ENCODE measurements at places on chromosomes 13 and 19.
A peak's percentile ranks its signal among the peaks of the same experiment; 100 is the strongest.

- no peak for DNase-seq
Measured at GRCh38 chr13:101397742-101398141, 18.6 kb downstream of the NALCN start.

DNA sequence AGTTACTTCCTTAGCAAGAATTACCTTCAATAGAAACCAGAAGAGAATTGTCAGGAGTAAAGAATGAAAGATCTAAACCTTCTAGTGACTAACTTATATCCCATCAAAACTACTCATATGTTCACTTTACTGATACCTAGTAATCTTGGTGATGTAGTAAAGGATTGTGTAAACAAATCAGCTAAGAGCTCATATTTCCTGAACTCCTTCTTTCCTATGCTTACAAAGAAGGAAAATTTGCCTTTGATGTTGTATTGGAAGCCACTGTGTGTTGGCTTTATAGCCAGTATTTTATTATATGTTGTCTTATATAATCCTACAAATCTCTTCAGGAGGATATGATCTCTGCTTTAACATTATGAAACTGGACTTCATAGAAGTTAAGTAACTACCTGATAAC lies 671.0 kb downstream of the PCDH9 start:
- DNase-seq, result no peak

GRCh38 chr19:43316591-43317319 lies 36.7 kb upstream of the CD177 start:
- DNase-seq, result peak; percentile 61

- no peak for DNase-seq
Measured at GRCh38 chr19:52211203-52211602, 21.4 kb downstream of the PPP2R1A start.

DNA sequence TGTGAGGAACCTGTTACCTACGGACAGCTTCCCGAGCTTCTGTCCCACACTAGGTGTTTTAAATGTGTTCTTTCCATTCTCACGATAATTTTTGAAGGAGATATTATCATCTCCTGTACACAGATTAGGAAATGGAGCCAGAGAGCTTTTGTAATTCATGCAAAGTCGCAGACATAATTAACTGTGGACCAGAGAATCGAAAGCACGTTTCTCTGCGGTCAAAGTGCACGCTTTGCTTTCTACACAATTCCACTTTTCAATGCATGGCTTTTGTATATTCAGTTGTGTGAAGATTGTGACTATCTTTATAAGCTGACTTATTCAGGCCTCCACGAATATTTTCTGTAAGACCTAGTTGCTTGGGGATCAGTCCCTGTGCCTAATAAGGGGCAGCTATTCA lies 81.7 kb upstream of the SLC10A2 start:
- no peak for DNase-seq

DNA sequence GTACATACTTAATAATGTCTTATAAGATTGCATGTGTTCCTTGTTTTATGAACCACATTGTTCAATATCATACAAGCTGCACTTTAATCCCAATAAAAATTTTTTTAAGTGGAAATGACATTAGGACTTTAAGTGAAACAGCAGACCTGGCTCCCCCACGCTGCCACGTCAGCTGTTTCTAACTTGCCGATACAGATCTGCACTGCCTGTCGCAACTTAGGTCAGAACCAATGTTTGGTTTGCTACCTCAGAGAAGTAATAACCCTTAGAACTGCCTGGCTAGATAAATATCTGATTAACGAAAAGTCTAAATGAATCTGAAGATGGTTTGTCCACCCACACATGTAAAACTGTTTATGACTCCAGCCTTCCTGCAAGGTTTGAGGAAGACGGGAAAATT lies 327.5 kb upstream of the DACH1 start:
- DNase-seq, result no peak

- DNase-seq, result no peak
Measured at GRCh38 chr19:3409346-3410064, 43.1 kb downstream of the NFIC start.

DNA sequence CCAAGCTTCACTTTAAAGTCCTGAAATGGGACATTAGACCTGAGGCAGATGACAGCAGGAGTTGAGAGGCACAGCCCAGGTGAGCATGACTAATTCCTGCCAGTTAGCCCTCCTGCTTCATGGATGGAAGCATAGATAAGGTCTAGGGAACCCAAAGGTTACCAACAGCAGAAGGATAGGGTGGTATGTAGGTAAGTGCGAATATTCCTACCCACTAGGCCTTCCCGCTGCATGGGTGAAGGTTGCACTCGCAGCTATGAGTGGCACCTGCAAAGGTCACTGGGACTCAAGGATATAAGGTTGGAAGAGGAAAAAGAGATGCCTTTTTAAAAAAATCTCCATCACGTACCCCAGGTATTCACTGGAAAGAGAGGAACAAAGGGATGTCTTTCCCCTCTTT lies 12.2 kb upstream of the MLLT1 start:
- DNase-seq, result no peak

GRCh38 chr13:25570185-25570584 lies 198.4 kb downstream of the ATP8A2 start:
- DNase-seq, result no peak

GRCh38 chr19:4597975-4598671 lies 38.6 kb upstream of the SEMA6B start:
- peak; percentile 83 for DNase-seq

DNA sequence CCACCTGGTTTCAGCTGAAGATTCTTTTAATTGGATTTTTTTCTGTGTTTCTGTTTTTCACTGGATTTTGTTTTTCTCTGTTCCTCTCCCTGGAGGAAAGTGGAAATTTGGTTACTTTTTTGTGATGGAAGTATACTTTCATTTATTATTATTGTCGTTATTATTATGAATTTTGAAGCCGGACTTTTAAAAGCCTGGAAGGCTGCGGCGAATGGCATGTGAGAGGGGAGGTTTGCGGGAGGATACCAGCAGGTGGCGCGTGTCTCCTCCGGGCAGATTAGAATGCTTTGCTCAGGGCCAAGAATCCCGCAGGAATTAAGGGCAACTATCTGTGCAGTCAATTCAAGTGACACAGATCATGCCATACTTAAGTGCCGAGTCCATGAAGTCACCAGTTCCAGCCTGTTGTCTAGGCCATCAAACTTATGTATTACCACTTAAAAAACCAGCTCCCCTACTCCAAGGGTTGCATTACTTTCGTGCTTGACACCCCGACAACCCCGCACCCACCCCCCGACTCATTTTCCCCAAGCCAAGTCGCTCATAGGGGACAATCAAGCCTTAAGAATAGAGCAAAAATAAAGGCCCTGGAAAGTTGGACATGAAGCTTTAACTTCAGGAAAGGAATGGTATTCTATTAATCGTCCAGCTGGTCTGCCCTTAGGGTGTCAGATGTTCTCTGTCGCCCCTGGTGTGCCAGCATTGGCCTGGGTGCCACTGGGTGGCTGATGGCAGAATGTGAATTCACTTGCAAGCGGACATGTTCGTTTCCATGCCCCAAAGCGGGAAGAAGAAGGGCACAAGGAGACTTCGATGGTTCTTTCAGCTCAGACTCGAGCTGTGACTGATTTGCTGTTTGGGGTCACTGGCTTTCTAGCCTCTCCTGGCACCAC lies 1.3 kb upstream of the LRCH1 start:
- peak; percentile 80 for DNase-seq

DNA sequence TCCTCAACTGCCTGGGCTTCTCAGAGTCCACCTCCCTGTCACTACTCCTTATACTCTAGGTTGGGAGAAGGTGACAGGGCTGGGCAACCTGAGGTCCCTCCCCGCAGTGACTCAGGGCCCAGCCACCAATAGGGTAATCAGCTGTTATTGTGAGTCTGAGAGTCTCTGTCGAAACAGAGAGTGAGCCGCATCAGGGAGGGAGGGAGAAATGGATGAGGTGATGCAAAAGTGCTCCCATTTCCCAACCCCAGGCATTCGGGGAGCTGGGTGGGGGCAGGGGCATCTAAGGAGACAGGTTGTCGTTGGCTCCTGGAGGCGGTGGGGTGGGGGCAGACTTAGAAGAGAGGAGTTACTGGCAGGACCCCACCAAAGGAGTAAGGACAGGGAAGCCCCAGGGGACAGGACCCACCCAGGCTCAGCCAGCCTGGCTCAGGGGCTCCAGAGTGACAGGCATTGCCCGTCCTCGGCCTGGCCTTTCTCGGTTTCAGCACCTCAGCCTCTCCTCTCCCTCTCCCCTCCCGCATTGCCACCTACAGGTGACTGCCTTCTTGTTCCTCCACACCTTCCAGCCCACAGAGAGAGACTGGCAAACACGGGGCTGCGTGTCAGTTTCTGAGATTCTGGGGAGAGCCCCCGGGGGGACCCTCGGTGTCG lies at the start of gene DMKN:
TSS of gene DMKN (minus strand) at position 22 of the 654 bp plus-strand sequence. CDS start 174 bp downstream, outside the sequence.
- DNase-seq, result no peak

DNA sequence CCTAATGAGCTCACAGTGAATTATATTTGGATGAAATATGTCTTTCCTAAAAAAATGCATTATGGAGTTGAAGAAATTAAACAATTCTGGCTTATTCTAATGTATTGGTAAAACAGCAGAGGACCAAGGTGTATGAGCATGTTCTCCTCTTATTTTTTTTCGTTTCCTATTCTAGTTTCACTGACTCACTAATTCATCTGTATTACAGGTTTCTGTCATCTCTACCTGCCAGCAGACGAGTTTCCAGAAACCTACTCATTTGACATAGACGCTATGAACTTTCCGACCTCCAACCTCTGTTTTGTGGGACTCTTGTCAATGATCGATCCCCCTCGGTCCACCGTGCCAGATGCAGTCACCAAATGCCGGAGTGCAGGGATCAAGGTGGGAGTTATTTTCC lies 20.3 kb downstream of the ATP12A start:
- no peak for DNase-seq

DNA sequence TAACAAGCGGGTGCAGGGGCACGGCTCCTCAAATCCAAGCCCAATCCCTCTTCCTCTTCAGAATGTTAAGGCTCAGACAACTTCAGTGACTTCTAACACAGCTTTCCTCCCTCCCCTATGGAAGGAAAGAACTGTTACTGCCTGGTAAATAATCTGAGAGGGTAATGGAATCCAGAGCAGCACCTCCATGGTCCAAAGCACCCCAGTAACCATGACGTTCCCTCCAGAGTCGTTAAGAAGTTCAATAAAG lies 969 bp downstream of the AKT2 start:
- peak; percentile 4 for DNase-seq

DNA sequence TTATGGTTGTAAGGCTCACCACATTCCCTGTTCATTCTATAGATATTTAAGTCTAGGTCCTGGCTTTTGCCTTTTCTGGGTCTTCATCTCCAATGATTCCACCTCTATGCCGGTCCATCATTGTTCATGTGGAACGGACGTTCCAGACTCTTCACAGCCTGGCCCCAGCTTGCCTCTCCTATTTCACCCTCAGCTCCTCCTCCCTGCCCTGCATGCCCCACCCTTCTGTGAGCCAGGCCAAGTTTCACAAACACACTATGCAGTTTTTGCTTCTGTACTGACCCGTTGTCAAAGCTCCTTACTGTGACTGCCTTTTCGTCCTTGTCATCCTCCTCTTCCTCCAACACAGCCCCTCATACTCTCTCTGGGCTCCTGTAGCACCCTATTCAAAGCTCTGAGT lies 31.3 kb downstream of the TEX26 start:
- DNase-seq, result no peak

DNA sequence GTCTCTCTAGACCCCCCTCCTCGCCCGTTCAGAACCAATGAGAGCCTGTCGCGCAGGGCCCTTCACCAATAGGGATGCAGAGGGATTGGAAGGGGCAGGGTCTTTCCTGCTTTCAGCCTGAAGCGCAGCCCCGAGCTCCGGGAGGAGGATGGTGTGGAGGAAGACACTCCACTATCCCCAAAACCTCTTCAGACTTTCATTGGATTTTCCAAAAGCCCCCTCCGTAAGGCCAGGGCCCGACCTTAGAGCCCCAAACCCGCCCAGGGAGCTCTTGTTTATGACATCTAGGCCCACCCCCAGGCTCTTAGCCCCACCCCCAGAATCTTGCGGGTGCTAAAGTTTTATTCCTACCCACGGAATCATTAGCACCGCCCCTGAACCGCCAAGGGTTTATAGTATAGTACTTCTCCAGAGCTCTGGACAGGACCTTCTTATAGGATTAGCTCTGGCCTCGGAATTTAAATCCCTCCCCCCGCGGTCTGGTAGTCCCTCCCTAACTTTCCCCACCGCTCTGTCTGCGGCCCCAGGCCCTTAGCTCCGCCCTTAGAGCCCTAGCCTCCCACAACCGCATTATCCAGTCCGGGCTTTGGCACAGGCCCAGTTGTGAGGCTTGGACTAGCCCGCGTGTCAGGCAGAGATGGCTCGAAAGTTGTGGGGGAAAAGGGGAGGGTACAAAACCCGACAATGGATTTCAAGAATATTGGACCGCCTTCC lies 6.6 kb upstream of the EML2 start:
- peak; percentile 85 for DNase-seq

GRCh38 chr13:99320693-99321481 lies 13.7 kb upstream of the GPR183 start:
- DNase-seq, result no peak

GRCh38 chr19:44745341-44745831 lies 3.1 kb upstream of the BCL3 start:
- peak; percentile 48 for DNase-seq

DNA sequence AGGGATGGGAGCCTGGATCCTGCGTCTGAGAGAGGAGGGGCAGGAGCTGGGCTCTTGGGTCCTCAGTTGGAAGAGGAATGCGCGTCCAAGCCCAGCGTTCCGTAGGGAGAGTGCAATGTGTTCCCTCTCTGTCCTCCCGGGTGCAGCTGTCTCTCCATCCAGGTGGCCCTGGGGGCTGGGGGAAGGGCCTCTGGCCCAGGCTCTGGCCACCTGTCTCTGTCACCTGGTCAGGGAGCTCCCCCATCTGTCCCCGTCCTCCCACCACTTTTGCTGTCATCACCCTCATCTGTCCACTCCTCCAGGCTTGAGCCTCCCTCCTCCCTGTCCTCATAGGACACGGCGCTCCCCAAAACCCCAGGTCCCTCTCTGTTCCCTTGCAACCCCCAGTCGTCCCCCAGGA lies 3.7 kb upstream of the SBK2 start:
- DNase-seq, result no peak

DNA sequence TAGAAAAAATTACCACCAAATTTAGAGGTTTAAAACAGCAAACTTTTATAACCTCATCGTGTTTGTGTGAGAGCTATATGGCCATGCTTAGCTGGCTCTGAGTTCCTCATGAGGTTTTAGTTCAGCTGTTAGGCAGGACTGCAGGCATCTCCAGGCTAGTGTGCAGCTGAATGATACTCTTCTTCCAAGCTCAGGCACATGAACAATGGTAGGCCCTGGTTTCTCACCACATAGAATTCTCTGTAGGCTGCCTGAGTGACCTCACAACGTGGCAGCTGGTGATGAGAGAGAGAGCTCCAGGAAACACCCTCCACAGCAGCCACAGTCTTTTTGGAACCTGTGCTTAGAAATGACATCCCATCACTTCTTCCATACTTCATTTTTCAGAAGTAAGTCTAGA lies 540.6 kb upstream of the MIR17HG start:
- no peak for DNase-seq

Measured in D341Med (cell line).